ENCODE measurements at places on chromosomes 4 and X.

- DNase-seq: no peak
These were observed 60.2 kb upstream of the CBR4 start for GRCh38 chr4:169070071-169070894.

- no peak for DNase-seq
These were observed 60.2 kb downstream of the SEPSECS start for GRCh38 chr4:25100021-25100555.

DNA sequence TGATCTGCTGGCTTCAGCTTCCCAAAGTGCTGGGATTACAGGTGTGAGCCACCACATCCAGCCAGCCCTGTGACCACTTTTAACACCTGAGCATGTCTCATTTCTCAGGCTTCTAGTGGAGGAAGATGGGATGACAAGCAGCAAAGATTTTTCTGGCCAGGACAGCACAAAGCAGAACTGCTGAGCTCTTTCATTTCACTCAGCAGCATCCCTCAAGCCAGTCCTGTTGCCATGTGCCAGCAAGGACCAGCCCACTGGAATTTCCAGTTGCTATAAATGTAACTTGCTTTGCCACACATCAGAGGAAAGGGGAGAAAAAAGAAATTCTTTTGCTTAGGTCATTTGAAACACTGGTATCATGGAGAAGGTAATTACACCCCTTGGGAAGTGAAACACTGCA lies 75.9 kb downstream of the SLC9A7 start:
- no peak for DNase-seq

- DNase-seq: no peak
These were observed 15.5 kb downstream of the SPRY1 start for GRCh38 chr4:123412091-123412505.

DNA sequence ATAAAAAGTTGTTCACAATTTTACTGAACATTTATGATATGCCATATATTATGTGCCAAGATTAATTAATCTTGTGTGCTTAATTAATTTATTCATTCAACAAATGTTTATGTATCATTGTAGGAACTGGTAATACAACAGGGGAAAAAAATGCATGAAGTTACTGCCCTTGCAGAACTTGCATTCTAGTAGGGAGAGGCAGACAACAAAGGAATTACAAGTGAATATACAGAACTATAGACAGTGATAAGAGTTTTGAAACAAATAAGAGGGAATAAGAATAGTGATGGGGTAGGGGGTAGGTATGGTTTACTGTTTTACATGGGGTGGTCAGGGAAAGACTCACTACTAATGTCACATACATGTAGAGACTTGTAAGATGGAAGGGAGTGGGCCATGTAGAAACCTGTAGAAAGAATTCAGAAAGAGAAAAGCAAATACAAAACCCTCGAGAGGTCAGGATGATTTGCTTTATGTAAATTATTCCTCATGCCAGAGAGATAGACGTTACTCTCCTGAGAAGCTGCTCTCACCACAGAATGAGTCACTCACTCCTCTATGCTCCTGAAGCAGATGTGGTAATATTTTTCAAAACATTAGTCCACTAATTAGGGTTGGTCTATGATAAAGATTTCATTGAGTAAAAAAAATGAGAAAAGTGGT lies 855.0 kb upstream of the GRID2 start:
- no peak for DNase-seq

DNA sequence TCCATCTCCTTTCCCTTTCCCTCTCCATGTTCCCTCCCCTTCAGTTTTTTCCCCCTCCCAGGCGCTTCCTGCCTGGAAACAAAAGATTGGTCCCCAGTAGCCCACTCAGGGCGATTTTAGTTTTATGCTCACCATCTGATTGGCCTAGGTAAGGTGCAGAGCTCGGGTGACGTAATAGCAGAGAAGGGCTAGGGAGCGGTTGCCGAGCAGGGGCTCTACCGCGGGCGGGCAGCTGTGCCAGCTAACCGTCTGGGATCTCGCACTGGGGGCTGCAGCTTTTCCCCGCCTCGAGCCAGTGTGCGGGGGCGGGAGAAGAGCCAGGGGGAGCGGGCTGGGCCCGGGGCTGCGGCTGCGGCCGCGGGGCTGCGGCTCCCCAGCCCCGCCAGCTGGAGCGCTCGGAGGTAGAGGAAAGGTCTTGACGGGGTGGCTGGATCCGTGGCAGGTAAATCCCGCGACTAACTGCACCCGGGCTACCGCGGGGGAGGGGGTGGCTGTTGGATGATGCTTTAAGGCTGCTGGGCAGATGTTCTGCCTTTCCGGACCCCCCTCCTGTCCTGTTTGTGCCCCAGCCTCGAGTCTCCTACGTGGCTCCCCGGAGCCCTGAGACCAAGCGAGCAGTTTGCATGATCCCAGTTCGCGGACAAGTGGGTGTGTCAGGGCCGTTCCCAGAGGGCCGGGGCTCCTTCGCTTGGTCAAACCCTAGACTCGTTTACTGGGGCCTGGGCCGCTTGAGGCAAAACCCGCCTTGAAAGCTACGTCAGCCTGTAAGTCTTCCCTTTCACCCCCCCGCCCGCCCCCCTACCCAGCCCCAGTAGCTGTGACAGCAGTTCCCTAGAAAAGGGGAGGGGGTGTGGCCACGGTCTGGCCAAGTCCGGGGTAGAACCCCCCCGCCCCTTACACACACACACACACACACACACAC lies at the start of gene PAK3:
Gene PAK3, plus strand, starts transcription at position 218 of the 922 bp plus-strand sequence. CDS start 26,913 bp downstream, outside the sequence.
- no peak for DNase-seq

GRCh38 chr4:119284876-119285780 lies 36.8 kb downstream of the FABP2 start:
- DNase-seq: no peak

DNA sequence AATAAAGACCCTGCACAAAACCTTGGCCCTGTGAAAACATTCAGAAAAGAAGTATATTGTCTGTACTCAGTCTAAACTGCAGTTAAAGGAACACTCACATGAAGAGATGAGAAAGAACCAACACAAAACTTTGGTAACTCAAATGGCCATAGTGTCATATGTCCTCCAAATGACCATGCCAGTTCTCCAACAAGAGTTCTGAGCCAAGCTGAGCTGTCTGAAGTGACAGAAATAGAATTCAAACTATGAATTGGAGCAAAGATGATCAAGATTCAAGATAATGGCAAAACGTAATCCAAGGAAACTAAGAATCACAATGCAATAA lies 739.3 kb upstream of the NDST4 start:
- DNase-seq: no peak

- no peak for DNase-seq
These were observed 361.4 kb downstream of the CBLL2 start for GRCh38 chrX:22634083-22634482.

DNA sequence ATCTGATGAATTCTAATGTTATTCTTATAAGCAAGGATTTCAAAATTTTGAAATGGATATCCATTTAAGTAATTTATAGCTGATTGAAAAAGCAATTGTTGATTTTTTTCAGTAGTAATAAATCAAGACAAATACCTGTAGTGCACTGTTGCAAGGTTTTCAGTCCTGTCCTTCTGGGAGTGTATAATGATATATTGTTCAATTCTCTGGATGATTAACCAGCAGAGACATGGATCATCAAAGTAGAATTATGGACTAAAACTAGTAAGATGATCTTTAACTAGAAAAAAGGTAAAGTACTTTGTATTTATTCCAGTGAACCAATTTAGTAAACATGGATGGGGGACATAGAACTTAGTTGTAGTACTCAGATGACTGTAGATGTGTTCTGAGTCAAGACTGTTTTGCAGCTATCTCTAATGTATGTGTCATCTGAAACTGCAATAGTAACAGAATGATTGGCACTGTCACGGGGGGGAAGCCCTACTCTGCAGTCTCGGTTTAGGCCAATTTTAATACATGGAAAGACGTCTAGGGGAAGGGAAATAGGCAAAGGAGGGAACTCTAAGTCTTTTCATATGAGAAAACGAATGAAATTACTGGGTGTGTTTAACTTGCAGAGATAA lies 121.9 kb downstream of the GLRA3 start:
- no peak for DNase-seq
